ENCODE measurements at places on chromosomes 4 and X. TPM values are rescaled to one million over a fixed set of nuclear protein-coding genes. Genes with fewer than 3 reads are reported as not detected.

TMPRSS11A gene
- not detected for total RNA-seq

SLC34A2 gene
- total RNA-seq = not detected

CYLC1 gene
- not detected for total RNA-seq

FGF5 gene
- total RNA-seq = 12.6 TPM

LUZP4 gene
- total RNA-seq = not detected

UTP3 gene
- total RNA-seq = 27.7 TPM

JCHAIN gene
- total RNA-seq = 1.2 TPM

HEPH gene
- 19.0 TPM for total RNA-seq

NUDT11 gene
- total RNA-seq = 12.2 TPM

PASD1 gene
- total RNA-seq = not detected

CXCL1 gene
- 2.9 TPM for total RNA-seq

TEX13B gene
- total RNA-seq = 0.12 TPM

PLAC8 gene
- total RNA-seq = not detected

TAF9B gene
- total RNA-seq = 24.9 TPM

CT83 gene
- not detected for total RNA-seq

CYTL1 gene
- 0.12 TPM for total RNA-seq

NHSL2 gene
- total RNA-seq = 1.4 TPM

OTC gene
- total RNA-seq = not detected

GAGE12F gene
- not detected for total RNA-seq

MAGEA12 gene
- total RNA-seq = not detected

PCGF3 gene
- 45.2 TPM for total RNA-seq

SH2D1A gene
- not detected for total RNA-seq

NOX1 gene
- not detected for total RNA-seq

XAGE1B gene
- not detected for total RNA-seq

TACC3 gene
- 12.9 TPM for total RNA-seq

CCDC149 gene
- 13.5 TPM for total RNA-seq

Measured in uterine smooth muscle cell (primary cell).